ENCODE measurements at places on chromosomes 2 and 18.

- DNase-seq = no peak
These were observed 13.7 kb downstream of the RAPGEF4 start for GRCh38 chr2:172749388-172749787.

DNA sequence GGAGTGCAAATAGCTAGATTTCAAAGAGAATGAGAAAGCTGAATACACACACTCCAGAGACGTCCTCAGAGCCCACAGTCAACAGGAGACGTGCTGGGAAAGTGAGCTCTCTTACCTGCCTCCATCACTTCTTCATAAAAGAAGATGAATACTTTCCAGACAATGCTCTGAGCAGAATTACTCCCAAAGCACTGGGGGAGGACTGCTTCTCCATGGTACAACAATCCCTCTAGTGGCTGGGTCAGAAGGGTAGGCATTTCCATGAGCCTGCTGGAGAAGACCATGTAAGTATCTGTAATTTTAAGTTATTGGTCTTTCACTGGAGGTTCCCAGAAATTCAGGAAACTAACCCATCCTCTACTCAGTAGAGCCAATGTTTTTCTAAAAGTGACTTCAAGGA is 190.3 kb downstream of the RBM43 start:
- DNase-seq = peak; percentile 24

GRCh38 chr2:190968522-190968921 is 45.4 kb downstream of the STAT1 start:
- no peak for DNase-seq

- no peak for DNase-seq
These were observed 98.8 kb upstream of the TAF1B start for GRCh38 chr2:9744256-9745004.

DNA sequence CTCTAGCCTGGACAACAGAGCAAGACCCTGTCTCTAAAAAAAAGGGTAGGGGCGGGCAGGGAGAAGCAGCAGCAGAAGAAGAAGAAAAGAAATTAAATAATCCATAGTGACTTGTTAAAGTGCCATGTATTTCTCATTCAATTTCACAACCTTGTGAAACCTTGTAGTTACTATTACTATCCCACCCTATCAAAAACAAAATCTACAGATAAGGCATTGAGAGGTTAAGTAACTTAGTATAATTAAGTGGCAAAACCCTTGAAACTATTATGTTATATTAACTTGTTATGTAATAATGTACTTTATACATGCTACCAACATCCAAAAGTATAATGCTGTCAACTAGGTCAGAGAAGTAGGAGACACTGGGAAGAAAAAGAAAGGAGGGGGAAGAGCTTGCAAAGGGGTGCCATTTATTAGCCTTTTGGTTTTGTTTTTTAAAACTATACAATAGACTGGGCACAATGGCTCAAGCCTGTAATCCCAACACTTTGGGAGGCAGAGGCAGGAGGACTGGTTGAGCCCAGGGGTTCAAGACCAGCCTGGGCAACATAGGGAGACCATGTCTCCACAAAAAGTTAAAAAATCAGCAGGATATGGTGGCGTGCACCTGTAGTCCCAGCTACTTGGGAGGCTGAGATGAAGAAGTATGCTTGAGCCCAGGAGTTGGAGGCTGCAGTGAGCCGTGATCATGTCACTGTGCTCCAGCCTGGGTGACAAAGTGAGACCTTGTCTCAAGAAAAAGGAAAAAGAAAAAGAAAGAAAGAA is 11.3 kb downstream of the TLK1 start:
- DNase-seq = no peak

DNA sequence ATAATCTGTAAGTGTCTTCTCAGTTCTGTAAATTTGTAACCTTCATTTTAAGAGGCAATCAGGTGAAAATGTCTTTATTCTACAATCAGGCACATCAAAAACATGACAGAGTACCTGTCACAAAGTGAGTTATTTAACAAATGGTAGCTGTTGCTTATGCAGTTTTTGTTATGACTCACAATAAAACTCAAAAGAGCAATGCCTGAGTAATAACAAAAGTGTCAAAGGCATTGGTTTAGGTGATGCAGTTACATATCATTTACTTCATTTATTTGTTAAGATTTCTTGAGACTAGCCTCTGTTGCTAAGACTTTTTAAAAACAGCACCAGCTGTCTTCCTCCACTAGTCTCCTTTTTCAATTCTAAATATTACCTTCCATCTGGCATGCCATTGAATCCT is 177.8 kb downstream of the KIAA1328 start:
- DNase-seq = no peak

GRCh38 chr2:187461294-187462261 is 13.5 kb upstream of the CALCRL start:
- DNase-seq = no peak

DNA sequence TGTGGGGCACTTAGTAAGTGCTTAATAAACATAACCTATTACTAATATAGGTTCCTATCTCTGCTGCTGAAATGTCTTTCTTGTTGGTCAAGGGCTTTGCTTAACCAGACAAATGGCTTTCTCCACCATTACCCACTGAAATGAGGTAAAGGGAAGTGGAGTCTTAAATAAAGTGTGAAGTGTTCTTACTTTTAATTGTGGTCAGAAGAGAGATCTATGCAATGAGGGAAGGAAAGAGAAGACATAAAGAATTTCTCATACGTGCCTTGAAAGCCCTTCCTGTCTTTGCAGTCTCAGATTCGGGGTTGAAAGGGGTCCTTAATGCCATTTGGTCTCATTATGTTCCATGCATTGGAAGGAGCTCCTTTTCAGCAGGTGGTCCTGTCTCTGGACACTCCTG is 6.9 kb upstream of the CXCR4 start:
- no peak for DNase-seq

DNA sequence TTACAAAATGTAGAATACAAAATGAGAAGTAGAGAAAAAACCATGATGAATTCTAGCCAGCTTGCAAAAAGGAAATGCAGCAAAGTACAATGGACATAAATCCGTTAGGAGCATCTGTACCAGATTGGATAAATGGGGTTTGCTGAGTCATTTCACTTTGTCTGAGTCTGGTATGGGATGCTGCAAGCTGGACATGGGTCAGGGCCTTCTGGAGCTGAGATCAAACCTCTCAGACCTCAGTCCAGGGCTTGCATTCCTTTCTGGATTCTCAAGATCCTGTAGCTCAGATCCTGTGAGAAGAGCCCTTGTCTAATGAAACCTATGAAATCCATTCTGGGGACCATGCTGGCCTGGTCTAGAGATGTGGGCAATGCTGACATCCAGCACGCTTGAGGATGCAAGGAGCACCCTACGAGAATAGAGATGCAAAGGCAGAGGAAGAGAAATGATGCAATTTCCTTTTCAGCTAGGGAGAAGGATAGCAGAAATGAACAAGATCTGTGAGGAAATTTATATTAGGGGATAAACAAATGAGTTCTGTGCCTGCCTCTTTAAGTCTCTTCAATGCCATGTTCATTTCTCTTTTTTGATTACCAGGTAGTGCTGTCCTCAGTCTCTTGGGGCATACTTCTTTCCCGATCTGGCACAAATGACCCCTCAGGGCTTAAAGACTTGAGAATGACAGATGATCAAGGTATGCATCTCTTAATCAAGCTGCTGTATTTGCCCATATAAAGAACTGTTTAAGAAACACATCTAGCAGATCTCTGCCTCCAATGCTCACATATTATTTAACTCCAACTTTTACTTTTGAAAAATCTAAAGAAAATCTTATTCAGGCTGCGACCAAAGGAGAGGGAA is 230.4 kb downstream of the MEIS1 start:
- peak; percentile 6 for DNase-seq

GRCh38 chr18:49285627-49286026 is 174.8 kb downstream of the DYM start:
- DNase-seq = no peak

- DNase-seq = peak; percentile 46
These were observed 146.4 kb downstream of the FTCDNL1 start for GRCh38 chr2:199704358-199705238.

DNA sequence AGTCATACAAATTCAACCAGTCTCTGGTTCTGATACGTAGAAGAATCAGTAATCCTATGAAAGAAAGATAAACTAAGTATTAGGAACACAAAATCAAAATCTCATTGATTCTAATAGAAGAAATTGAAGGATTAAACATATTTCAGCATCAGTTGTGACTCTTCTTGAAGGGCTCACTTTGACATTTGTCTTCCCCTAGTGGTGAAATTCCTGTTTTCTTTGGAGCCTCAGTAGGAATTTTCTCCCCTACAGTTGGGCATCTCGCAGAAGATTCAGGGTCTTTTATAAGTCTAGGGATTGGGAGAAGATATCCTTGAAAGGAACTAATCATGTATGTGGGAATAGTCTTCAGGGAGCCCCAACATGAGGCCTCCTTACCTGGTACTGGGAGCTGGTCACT is 2.8 kb upstream of the CRYGB start:
- DNase-seq = no peak

DNA sequence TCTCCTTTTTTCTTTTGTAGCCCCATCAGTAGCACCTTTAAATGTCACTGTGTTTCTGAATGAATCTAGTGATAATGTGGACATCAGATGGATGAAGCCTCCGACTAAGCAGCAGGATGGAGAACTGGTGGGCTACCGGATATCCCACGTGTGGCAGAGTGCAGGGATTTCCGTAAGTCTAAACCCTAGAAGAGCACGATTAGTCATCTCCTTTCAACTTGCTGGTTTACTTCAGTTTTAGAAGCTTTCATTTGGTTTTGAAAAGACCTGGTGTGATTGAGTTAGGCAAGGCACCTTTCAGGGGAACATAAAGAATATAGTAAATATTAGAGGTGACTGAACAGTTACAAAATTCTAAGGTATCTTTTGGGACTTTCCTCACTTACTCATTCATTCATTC is 72.2 kb upstream of the TMEM87B start:
- no peak for DNase-seq

- no peak for DNase-seq
These were observed 359.2 kb upstream of the RND3 start for GRCh38 chr2:150846691-150847090.

DNA sequence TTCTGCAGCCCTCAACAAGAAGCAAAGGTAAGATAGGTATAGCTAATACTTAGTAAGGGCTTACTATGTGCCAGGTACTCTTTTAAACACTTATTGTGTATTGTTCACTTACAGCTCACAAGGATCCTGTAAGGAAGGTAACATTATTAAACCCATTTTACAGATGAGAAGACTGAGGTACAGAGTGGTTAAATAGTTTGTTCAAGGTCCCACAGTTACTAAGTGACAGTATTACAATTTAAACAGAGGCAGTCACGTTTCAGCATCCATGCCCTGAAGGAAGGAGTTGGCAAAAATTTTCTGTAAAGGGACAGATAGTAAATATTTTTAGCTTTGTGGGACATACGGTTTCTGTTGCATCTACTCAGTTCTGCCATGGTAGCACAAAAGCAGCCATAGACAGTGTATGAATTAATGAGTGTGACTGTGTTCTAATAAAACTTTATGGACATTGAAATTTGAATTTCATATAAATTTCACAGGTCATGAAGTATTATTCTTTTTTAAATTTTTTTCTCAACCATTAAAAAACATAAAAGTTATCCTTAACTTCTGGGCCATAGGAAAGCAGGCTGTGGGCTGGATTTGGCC is 75.7 kb downstream of the LTBP1 start:
- no peak for DNase-seq

- no peak for DNase-seq
These were observed 450.1 kb upstream of the PKDCC start for GRCh38 chr2:41597680-41598079.

GRCh38 chr18:75107196-75107930 is 101.6 kb downstream of the PTGR3 start:
- no peak for DNase-seq

GRCh38 chr2:175880-176820 is 87.7 kb downstream of the SH3YL1 start:
- DNase-seq = peak; percentile 28

DNA sequence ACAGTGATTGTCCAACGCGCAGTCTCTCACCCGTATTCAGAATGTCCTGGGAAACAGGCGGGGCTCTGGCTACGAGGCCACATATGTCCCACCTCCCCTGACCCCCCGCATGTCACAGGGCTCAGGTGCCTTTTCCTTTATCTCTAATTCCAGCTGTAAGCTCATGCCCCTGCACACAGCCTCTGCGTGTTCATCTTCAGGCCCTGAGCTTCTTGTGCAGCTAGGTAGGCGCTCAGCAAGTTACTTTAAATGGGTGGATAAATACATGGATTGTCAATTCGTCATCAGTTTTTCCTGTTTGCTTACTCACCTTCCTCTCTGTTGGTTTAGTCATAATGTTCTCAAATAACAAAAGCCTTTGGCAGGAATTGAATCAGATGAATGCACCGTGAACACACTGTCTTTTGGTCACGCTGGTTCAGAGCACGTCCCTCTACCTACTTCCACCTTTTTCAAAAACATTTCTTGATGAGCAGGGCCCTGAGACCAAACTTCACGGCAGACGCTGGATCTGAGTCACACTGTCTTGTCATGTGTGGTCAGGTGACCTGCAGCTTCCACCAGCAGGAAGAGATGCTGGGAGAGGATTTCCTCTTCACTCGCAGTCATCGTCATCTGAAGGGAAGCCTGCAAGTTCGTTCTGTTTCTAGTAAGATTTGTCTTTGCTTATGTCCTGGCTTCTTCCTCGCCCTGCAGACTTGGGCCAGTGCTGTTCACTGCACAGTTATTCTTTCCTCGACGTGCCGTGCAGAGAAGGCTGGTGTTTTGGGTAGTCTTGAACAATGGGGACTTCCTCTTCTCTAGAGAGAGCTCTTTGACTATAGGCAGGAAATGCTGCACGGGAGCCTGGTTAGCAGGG is 138.1 kb downstream of the PTGR3 start:
- DNase-seq = peak; percentile 97

GRCh38 chr2:231900972-231901371 is 25.2 kb downstream of the NPPC start:
- DNase-seq = no peak

GRCh38 chr2:217099561-217099960 is 239.7 kb upstream of the TNP1 start:
- DNase-seq = no peak

- DNase-seq = peak; percentile 52
These were observed 90.9 kb upstream of the STK39 start for GRCh38 chr2:168338292-168338691.

GRCh38 chr2:86433137-86433536 is 8.0 kb upstream of the KDM3A start:
- no peak for DNase-seq

Data from HT1080 (cell line).